ENCODE measurements at places on chromosomes 7 and 10.

DNA sequence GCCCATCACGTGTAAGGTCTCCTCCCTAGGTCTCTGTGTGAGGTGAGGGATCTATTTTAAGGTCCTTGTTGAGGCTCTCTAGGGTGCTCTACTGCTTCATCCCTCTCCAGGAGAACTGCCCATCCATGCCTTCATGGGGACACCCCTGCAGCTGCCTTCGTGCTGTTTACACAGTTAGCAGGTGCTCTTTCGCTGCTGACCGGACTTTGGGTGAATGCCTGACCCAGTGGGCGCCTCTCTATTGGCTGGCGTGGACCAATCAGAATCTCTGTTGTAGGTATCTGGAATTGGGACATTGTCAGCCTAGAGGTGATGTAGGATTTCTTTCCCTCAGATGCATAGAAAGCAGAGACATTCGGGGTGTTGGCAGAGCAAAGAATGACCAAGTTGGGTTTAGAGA is 38.7 kb upstream of the HMX3 start:
- DNase-seq: no peak

GRCh38 chr7:38525857-38526256 is 105.3 kb downstream of the AMPH start:
- DNase-seq: no peak

GRCh38 chr7:148056406-148056805 is 534.2 kb upstream of the C7orf33 start:
- DNase-seq: no peak

- DNase-seq: no peak
Measured at GRCh38 chr10:5828725-5829124, 15.5 kb upstream of the GDI2 start.

DNA sequence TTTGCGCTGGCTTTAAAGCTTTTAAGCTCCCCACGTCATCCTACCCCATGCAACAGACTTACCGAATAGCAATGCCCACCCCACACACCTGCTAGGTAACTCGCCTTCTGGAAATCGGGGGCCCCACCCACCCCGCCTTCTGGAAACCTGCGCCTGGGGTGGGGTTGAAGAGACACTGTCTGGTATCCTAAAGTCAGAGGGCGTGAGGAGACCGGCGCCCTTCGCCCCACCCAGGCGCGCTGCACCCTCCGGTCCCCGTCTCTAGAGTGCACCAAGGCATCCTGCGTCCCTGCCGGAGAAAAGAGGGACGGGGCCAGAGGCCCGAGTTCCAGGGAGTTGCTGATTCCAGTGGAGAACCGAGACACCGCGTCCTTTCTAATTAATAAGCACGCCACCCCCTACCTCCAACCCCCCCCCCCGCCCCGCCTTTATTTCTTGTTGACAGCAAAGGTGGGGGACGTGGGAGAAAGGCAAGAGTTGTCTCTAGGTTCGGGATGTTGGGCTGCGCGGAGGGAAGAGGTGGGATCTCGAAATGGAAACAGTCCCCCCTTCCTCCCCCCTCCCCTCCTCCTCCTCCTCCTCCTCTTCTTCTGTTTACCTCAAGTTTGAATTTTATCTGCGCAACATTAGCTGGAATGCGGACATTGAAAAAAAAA is 220.9 kb upstream of the MKLN1 start:
- DNase-seq: peak; percentile 31

GRCh38 chr10:36888925-36889573 is 236.3 kb upstream of the ANKRD30A start:
- DNase-seq: no peak

GRCh38 chr10:45000752-45001380 is at the start of gene ZNF22:
ZNF22 (plus strand) TSS chr10:45000923; CDS start chr10:45003369, 2,446 bp downstream.
- DNase-seq: peak; percentile 55

GRCh38 chr10:7085147-7085912 is 325.5 kb downstream of the SFMBT2 start:
- DNase-seq: no peak

DNA sequence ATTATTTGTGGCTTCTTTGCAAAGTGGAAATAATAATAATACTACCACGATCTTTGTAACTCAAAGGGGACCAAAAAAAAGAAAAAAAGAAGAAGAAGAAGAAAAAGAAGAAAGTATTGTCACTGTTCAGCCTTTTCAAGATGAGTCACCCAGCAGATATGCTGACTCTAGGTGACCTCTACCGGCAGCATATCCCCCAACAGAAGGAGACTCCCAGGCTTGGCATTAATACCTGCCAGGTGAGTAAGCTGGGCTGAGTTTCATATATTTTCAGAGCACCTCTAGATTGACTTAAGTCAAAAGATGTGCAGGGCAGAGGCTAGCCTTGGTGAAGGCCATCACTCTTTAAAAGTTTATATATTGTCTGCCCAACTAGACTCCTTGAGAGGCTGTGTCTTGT is 30.4 kb upstream of the GPR26 start:
- DNase-seq: no peak

DNA sequence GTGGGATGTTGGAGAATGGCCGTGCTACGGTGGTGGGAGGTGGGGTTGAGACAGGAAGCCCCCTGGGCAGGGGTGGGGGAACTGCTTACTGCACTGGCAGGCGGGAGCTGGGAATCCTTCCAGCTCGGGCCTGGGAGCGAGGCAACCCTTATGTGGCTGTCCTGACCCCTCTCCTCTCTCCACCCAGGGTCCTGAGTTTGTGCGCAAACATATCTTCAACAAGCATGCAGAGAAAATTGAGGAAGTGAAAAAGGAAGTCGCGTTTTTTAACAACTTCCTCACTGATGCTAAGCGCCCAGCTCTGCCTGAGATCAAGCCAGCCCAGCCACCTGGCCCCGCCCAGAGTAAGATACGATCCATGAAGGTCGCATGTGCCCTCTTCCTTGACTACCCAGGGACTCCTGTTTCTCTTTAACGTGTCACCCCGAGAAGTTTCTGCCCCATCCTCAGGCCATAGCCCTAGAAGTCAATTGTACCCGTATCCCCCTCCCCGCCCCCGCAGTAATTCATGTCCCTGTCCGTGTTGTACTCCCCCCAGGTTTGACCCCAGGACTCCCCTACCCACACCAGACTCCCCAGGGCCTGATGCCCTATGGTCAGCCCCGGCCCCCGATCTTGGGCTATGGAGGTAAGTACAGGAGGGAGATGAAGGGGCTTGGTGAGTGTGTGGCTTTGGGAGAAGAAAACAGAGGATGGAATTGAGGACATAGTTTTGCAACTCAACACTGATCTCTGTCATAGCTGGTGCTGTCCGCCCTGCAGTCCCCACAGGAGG is 1.8 kb downstream of the UFSP1 start:
- DNase-seq: no peak

DNA sequence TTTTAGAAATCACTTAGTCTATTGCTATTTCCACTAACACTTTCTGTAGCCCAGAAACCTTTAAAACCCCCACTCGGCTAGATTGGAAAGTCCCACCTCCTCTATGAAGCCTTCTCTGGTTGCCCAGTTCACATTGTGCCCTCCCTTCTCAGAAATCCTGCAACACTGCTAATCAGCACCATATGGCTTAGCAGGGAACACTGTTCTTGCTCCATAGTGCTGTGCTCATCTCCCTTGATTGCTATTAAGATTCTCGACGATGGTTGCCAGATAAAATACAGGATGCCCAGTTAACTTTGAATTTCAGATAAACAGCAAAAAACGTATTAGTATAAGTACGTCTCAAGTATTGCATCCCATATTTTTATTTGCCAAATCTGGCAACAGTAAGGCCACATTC is 40.1 kb upstream of the XPNPEP1 start:
- DNase-seq: no peak

GRCh38 chr10:46287846-46288477 is 1.2 kb downstream of the ANTXRL start:
- no peak for DNase-seq

- no peak for DNase-seq
Measured at GRCh38 chr10:63318491-63318890, 147.3 kb downstream of the JMJD1C start.

GRCh38 chr7:135277161-135277560 is 43.5 kb downstream of the STRA8 start:
- no peak for DNase-seq

- no peak for DNase-seq
Measured at GRCh38 chr10:117412469-117413010, 37.3 kb upstream of the PDZD8 start.

GRCh38 chr10:101710059-101710695 is 15.2 kb upstream of the FBXW4 start:
- DNase-seq: no peak

DNA sequence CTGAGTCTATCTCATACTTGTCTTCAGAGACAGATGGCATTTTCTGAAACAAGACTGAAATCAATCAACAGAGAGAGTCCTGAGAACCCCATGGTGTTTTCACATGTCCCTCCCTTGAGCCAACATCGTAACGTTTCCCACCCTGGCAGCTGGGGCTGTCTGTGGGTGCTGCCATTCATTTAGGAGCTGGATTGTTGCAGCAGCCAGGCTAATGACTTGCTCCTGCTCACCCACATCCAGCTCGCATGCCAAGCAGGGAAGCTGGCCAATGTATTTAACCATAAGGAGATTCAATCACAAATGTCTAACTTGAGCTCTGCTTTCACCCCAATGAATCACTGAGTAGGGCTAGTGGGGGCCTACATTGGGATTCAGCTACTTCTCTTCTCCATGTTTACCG is 146.1 kb downstream of the ADRA2A start:
- no peak for DNase-seq

DNA sequence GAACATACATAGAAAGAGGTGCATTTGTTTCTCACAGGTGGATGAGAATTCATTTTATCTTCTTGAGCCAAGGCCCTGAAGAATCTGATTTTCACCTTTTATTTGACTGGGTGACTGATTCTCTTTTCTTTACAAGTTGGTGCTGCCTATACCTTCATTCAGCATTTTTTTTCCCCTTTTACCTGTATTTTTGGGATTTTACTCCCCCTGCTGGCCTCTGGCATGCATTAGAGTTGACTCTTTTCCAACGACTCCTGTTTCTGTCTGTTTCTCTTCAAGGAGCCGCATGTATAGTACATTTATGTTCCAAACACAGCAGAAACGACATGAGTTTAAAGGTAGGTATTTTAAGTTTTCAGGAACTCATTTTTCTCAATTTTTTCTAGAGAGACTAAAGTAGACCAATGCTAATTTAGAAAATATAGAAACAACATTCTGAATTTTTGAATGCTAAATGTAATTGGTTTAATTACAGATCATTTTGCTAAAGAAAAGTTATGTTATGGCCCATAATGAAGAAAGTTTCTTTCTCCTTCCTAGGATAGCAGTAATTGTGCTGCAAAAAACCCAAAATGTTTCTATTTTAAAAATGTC is 149.8 kb upstream of the HDAC9 start:
- DNase-seq: no peak

DNA sequence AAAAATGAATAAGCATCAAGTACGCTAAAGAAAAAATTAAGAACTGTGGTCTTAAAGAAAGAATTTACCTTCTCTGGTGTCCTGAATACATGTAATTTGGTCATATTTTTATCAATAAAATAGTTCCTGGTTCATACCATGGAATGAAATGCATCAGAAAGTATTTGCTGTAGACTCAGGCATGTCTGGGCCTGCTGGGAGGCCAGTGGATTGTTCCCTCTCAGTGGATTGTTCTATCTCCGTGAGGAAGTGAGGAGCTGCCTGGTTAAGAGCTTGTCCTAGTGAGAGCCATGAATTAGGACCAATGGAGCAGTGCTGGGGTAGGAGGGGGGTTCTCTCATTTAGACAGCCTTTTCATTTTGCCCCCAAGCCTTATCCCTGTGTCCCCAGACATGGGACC is 211.7 kb upstream of the HABP2 start:
- no peak for DNase-seq

- no peak for DNase-seq
Measured at GRCh38 chr10:59387951-59388670, 25.8 kb upstream of the FAM13C start.

- no peak for DNase-seq
Measured at GRCh38 chr7:665736-666453, 60.6 kb upstream of the DNAAF5 start.

DNA sequence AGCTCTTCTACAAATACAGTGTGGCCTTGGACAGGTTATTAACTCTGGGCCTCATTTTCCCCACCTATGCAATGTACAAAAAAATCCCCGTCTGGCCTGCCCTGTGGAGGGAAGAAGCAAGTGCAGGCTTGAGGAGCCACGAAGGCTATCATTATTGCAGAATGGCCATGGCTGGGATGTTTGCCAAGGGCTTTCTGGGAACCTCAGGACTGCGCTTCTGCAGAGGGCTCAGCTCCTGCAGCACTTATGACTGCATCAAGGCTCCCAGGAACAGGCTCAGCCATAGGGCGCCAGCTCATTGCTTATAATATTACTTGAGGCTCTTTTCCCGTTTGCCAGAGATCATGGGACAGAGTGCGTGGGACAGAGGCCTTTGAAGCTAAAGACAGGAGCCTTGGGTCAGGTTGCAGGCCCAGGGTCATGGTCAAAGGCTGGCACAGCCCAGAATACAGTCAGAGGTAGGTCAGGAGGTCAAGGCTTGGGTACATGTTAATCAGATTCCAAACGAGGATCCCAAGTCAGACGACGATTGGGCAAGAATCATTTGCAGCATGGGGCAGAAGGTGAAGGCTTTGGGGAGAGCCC is 20.6 kb upstream of the C10orf105 start:
- no peak for DNase-seq

- no peak for DNase-seq
Measured at GRCh38 chr10:133592716-133593115, 27.3 kb upstream of the SYCE1 start.

DNA sequence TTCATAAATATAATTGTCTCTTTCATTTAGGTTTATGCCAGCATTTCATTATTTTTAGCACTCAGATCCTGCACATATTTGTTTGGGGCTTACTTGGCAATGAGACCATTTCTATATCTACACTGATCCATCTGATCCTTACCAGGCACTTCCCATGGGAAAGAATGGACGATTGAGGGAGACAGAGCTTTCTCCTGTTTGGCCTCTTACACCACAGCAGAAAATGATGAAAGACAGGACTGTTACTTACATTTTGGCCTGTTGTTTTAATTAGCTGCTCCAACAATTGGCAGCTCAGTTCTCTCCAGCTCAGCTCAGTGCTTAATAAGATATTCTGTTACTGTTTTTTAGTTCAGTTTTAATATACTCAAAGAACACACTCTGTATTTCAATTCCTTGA is 77.6 kb upstream of the RSU1 start:
- DNase-seq: no peak
